Activated CD8-positive, alpha-beta memory T cell treated with anti-CD3 and anti-CD28 coated beads, Interleukin-2, amount 50 U/mL, for 48 hours (primary cell): ENCODE measurements at places on chromosomes 2 and 18.

- DNase-seq = no peak
These were observed 122.5 kb upstream of the HDAC4 start for GRCh38 chr2:239523147-239523953.

DNA sequence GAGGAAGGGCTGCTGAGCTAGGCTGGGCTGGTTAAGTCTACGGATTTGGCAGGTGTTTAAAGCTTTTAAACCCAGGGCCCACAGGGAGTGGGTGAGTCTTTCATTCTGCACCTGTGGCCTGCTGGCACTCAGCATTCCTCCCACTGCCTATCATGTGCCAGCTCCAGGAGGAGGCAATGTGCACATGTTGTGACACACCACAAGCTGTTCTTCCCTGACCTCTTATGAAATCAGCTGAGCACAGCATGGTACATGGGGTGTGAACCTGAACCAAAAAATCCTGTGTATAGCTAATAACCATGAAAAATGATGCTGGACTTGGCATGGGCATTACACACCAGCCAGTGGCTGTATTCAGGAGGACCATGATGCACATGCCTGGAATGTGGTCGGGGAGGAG, 297.9 kb upstream of the MMADHC start:
- no peak for DNase-seq

DNA sequence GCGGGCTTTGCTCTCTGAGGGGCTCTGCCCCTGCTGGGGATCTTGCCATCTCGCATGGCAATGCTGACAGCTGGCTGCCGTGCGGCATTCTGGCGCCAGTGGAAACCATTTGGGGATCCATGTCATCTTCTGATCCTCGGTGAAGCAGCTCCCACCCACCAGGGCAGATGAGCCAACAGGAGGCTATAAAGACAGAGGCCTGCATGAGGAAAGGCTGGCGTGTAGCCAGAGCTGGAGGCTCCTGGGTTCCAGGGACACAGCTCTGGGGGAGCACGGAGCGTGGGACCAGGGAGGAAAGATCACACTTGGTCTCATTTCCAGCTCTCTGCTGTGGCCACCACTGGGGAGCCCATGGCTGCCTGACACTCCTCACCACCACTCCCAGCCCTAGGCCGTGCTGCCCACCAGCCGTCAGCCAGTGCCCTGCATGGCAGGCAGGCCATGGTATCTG, 145.8 kb downstream of the ZFP36L2 start:
- no peak for DNase-seq

DNA sequence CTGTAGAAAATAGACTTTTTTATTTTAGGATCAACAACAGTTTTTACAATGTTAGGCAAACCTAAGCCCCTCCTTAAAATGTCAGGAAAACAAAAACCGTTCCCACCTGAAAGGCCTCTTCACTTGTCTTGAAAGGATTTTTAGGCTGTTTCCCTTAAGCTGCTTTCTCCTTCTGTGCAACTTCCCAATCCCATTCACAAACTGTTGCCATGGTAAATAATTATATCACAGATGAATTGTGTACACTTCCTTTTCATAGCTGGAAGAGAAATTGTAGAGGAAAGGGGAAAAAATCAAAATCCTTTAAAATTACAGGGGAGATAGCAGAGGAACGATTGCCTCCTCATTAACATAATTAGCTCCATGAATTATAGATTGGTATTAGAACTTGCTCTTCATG, 1488.0 kb upstream of the CELF4 start:
- no peak for DNase-seq

GRCh38 chr2:38497670-38498037, 105.1 kb downstream of the HNRNPLL start:
- DNase-seq = no peak

- no peak for DNase-seq
These were observed 1027.7 kb downstream of the TMEM182 start for GRCh38 chr2:103789381-103790095.

DNA sequence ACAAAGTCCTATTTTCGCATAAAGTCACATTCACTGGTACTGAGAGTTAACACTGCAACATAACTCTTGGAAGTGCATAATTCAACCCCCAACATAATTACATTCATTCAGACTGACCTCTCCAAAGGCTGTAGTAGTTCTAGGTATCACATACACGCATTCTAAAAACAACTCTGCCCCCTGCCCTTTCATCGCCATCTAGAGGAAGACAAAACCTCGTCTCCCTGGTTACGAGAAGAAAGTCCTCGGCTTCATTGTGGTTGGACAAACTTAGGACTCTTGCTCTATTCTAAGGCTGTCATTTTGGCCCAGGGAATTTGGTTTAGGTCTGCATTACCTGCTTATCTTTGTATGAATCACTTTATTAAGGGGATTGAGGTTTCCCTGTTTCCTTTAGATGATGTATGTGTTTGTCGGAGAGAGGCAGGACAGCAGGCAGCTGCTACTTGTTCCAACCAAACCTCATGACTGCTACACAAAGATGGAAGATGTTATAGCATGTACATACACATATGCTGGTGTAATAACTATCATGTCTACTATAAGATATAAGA, 215.4 kb upstream of the NRXN1 start:
- DNase-seq = no peak

GRCh38 chr2:239113171-239113570, 265.3 kb downstream of the TWIST2 start:
- no peak for DNase-seq

- DNase-seq = no peak
These were observed 680.1 kb upstream of the ZEB2 start for GRCh38 chr2:145199827-145200706.

GRCh38 chr2:10594011-10594410, 95.8 kb downstream of the NOL10 start:
- no peak for DNase-seq

GRCh38 chr18:78717766-78718150, 261.9 kb upstream of the SALL3 start:
- no peak for DNase-seq

GRCh38 chr2:212359425-212360067, 179.1 kb downstream of the ERBB4 start:
- no peak for DNase-seq

DNA sequence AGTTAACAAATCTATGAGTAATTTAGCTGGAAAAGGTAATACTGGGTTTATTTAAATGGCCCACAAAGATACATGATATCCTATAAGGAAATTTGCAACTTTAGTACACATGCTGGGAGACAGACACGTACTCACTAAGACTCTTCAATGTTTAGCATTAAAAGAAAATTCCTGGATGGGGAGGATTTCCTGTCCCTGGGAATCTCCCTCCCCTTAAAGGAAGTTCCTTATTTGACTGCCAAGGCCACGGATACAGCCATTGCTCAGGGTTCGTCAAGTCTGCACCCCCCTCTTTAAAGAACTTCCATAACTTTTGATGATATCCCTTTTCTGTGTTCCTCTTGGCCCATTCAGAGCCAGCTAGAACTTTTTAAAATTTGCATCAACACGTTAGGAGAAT, 267.6 kb downstream of the CD226 start:
- no peak for DNase-seq
